ENCODE measurements at places on chromosomes 1 and 21.

- no peak for DNase-seq
Measured at GRCh38 chr1:110777228-110777627, 95.7 kb upstream of the CD53 start.

- DNase-seq: peak; percentile 96
Measured at GRCh38 chr1:153796786-153797659, 21.8 kb downstream of the SLC27A3 start.

DNA sequence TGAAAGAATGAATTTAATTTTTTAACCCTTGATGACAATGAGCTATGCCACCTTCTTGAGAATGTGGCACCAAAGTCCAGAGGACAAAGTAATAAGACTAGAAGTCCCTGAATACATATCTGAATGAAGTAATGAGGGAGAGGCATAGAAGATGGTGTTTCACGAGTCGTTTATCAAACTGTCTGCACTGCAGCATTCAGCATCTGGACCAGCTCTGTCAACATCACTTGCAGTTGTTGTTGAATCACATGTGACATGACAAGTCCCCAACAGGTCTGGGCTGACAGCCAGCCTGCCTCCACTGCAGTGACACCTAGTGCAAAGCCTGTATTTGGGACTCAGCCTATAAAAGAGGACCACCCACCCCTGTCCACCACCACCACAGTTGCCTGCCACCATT lies 17.3 kb upstream of the GALNT2 start:
- no peak for DNase-seq

GRCh38 chr1:183270541-183271141 lies 84.6 kb downstream of the LAMC2 start:
- no peak for DNase-seq

GRCh38 chr1:44144962-44145756 lies 3.7 kb upstream of the KLF18 start:
- DNase-seq: no peak

GRCh38 chr1:37362594-37363385 lies 111.6 kb upstream of the ZC3H12A start:
- DNase-seq: peak; percentile 84

DNA sequence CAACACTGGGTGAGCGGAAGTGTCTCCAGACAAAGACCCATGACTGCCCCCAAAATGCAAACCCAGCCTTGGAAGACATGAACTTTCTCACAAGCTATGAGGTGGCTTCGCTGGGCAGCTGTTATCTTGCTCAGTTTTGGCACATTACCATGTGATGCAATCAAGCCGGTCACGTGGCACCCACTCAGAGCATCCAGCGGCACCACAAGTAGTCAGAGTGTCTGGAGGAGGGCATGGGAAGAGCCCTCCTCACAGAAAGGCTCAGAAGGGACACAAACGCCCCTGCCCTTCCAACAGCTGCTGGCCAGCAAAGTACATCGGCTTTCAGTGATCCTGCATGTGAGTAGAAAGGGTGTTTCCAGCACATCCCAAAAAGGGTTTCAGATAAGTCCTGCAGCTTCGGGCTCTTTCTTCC lies 145.5 kb upstream of the IRF2BP2 start:
- no peak for DNase-seq

GRCh38 chr1:61724813-61725694 lies at the start of gene TM2D1:
Gene TM2D1 (minus strand): TSS chr1:61725141. CDS start chr1:61725120, 21 bp downstream.
- peak; percentile 95 for DNase-seq

- no peak for DNase-seq
Measured at GRCh38 chr1:215104283-215104682, 21.7 kb downstream of the KCNK2 start.

- no peak for DNase-seq
Measured at GRCh38 chr21:33815143-33815707, 100.4 kb downstream of the ATP5PO start.

DNA sequence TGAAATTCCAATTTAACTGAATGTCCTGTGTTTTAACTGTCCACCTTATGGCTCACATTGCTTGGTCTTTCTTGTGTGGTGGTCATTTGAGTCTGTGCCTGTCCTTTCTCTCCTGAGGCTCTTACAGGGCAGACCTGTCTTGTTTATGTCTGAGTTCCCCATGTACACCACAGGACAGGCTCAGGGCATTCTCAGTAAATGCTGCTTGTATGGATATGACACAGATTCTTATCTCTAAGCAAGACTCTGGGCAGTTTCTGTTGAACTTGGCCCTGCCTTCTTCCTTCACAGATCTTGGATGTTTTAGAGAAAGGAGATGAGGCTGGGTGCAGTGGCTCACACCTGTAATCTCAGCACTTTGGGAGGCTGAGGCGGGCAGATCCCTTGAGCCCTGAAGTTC lies 159.1 kb upstream of the CSF3R start:
- no peak for DNase-seq

GRCh38 chr1:12712929-12713328 lies 3.0 kb upstream of the AADACL3 start:
- DNase-seq: no peak

All from GM23338 (cell line).